ENCODE measurements at places on chromosomes 5 and 9.
A peak's percentile ranks its signal among the peaks of the same experiment; 100 is the strongest.

GRCh38 chr9:127509261-127509954, 58.1 kb downstream of the LRSAM1 start:
- no peak for DNase-seq

DNA sequence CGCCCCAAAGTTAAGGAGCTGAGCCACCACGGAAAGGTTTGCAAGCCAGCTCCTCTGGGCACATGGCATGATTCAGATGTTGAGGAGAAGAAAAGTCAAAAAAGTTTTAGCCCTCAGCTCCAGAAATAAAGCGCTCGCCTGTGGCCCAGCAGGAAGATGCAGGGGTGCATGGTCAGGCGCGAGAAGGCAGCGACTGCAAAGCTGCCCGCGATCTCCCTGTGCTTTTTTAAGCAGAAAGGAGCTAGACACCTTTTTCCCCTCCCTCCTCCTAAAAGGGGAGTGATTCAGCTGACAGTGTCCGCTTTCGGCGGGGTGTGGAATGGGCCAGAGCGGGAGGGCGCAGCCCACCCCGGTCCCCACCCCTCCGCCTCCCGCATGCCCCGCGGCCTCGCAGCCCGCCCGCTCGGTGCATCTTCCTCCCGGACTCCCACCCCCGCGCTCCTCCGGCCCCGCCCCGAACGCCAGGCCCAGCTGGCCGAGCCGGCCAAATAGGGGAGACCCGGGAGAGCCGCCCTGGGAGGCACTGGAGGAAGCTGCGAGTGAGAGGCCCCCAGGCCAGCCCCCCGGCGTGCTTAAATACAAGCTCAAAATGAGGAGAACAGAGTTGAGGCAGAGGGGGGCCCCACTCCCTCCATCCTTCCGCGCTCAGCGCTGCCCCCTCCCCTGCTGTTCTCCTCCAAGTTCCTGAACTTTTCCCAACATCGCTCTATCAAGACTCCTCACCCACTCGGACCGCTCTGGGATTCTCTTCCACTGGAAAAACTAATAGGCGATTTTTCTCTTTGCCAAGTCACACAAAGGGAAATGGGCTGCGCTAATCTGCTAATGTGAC, at the start of gene ADAMTS12:
Gene ADAMTS12, minus strand, starts transcription at position 203 of the 832 bp plus-strand sequence. Its CDS starts 134 bp downstream, at position 69.
- peak; percentile 90 for DNase-seq

DNA sequence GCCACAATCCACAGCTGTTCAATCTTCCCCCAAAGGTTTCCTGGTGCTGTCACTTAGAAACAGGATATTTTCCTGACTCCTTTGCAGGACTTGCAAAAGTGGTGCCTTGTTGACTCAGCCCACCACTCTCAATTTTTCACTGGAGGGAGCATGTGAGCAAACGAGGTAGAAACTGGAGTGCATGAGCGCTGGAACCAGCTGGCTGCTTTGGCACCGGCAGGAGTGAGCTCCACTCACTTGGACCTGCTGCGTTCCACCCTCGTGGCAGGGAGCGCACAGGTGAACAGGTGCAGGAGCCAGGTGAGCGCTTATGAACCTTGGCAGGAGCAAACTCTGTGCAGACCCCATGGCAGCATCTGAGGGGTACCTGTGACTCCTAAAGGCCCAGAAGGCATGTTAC, 364.1 kb upstream of the RORB start:
- no peak for DNase-seq

DNA sequence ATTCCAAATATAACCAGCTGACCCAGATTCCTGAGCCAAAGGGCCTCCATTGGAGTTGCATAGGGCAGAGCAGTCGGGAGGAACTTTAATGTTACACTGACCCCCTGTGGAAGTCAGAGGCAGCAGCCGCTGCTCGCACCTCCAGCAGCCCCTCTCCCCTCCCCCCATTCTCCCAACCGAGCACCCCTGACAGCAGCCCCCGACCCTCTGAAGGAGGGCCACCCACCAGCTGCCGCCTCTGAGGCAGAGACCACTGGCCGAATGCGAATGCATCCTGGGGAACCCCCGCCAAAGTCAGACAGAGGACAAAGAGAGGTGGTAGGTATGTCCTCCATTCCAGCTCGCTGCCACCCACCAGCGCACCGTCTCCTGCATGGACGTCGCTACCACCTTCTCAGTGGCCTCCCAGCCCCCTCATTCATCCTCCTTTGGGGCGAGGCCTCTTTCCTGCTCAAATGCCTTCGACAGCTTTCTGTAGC, 231.0 kb downstream of the CDK5RAP2 start:
- peak; percentile 84 for DNase-seq

DNA sequence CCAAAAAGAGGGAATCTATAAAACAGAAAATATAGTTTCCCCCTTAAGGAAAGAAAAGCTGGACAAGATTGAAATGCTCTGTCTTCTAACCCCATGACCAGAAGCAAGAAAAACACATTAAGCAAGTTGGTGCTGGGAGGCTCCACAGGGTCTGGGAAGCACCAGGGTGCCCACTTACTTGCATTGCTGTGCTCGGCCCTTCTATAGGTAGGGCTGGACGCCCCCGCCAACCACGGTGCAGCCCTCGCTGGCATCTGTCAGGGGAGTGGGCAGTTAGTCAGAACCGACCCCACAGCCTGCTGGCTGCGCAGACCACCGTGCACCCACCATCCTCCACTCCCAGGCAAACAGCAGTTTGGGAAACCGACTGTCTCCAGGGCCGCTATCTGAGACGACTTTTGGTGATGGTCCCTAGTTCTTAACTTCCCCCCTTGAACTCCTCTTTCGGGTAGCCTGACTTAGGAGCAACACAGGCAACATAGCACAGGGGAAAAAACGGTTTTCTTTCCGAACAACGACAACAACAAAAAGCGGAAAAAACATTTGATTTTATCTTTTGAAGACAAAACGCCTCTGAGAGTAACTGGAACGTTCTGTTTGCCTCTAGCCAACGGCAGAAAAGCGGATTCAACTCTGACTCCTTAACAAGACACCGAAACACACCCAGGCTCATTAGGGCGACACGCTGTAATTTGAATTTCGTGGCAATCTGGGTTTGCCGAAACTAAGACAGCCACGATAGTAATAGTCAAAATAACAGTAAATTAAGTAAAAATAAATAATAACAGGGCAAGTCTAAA, 3.9 kb downstream of the IRX2 start:
- peak; percentile 19 for DNase-seq

DNA sequence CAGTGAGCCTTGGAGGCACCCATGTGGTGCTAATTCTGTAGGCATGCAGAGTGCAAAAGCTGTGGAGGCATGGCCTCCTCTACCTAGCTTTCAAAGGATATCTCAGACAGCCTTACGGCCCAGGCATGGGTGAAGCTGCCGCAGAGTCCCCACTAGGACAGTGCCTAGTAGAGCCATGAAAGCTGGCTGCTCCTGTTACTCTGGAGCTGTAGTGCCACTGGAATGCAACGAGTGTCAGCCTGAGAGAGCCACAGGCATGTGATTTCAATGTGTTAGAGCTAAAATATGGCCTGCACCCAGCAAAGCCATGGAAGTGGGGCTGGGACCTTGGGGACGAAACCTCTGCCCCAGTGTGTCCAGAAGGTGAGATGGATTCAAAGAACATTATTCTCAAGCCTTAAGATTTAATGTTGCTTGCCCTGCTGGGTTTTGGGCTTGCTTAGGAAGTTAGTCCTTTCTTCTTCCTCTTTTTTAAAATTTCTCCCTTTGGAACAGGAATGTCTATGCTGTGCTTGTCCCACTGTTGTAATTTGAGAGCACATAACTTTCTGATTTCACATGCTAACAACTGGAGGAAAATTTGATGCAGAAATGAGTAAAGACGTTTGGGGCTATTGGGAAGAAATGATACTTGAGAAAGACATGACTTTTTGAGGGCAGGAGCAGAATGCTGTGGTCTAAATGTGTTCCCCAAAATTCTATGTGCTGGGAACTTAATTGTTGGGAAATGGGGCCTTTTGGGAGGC, 298.4 kb downstream of the PSAT1 start:
- peak; percentile 45 for DNase-seq

- no peak for DNase-seq
Observed at GRCh38 chr9:4290427-4290837, 9.4 kb downstream of the GLIS3 start.

DNA sequence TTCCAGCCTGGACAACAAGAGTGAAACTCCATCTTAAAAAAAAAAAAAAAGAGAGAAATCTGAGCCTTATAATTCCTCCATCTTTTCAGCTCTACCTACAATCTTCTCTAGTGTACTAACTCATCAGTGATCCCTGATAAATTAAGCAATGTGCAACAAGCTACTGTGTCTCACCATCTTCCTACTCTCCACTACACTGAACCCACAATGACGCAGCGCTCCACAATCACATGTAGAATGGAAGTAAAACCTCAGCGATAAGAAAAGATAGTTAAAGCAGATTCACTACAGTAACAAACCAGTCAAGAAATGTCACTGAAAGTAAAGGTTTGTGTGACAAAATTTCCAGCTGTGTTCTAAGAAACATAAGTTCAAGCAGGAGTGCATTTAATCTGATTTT, 13.5 kb downstream of the ABCA1 start:
- no peak for DNase-seq

DNA sequence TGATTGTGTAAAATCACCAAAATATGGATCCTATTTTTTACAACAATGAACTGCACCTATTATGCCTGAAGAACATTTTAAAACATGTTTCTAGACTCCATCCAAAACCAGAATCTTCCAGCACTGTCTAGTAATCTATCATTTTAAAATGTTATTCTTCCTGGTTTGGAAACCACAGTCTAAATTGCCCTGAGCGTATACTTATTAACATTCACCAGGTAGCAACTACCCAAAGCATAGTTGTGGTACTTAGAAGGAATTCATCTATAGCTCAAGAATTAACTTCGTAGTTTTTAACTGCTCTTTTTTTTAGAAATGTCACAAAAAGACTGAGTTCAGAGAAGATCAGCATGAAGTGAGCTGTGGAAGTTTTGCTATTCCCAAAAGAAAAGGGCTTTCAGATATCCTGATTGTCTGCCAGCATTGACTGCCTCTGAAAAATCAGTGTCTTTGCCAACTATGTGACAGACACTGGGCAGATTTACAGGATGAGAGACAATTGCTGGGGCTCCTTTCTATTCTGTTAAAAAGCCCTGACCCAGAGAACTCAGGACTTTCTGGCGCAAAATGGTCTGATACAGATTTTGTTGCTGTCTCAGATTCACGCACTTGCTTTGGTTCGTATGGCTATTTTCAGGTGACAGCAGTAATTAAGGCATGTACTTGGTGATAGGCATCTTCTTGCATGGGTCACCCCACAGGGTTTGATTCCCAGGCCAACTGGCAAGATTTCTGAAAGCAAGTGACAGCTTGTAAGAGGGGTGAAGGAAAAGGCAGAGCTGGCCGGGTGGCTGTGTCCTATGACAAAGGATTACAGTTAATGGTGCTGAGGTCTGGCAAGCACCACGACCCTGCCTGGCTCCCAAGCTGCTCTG, 152.5 kb upstream of the RAI14 start:
- DNase-seq = peak; percentile 22

DNA sequence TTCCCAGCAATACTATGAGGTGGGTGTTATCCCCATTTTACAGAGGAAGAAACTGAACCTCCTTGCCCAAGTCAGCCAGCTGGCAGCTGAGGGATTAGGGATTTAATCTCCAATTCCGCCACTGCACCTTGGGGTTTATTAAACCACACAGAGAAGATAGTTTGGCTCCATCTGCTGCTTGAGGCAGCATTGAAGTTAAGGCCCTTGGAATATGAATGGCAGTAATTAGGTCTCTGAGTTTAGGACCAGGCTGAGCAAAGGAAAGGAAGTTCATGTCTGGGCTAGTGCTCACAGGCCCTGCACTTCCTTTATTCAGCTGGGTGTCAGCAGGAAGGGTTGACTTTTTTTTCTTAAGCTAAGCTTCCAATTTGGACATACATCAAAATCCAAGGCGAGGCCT, 86.9 kb upstream of the GDNF start:
- DNase-seq = peak; percentile 13

- no peak for DNase-seq
Observed at GRCh38 chr5:9139344-9139743, 406.5 kb downstream of the SEMA5A start.

GRCh38 chr9:15138357-15138686, 168.7 kb downstream of the TTC39B start:
- no peak for DNase-seq

DNA sequence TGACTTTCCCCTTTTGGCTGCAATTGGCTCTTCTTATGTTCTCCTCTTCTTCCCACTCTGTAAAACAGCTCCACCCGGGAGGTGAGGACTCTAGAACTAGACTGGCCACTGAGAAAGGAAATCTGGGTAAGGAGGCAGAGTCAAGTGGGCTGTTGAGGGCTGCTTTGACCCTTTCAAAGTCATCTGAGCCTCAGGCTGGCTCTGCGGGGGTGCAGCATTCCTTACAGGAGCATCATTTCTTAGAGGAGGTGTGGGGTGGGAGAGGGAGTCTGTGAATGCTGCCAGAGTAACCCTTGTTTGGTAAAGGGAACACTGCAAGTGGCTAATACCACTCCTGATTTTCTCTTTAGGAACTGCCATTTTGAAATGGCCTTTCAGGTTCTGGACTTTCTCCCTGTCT, 377.7 kb upstream of the SMARCA2 start:
- no peak for DNase-seq

DNA sequence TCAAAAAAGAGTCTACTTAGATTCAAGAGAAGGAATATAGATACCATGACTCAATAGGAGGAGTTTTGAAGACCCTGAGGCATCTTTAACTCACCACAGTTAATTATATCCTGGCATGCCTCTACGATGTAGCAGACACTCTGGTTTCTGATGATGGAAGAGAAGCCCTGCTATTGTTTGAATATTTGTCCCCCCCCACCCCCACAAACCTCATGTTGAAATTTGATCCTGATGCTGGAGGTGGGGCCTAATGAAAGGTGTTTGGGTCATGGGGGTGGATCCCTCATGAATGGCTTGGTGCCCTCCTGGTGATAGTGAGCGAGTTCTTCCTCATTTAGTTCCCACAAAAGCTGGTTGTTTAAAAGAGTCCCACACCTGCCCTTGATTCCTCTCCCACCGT, 147.9 kb upstream of the TBCA start:
- DNase-seq = no peak

- DNase-seq = no peak
Observed at GRCh38 chr5:98767581-98767980, 5.9 kb upstream of the RGMB start.

GRCh38 chr5:60577116-60577515, 122.8 kb downstream of the DEPDC1B start:
- DNase-seq = no peak

- DNase-seq = no peak
Observed at GRCh38 chr9:116162241-116162781, 8.7 kb downstream of the PAPPA start.

- peak; percentile 19 for DNase-seq
Observed at GRCh38 chr9:96137671-96138429, 164.1 kb downstream of the HSD17B3 start.

DNA sequence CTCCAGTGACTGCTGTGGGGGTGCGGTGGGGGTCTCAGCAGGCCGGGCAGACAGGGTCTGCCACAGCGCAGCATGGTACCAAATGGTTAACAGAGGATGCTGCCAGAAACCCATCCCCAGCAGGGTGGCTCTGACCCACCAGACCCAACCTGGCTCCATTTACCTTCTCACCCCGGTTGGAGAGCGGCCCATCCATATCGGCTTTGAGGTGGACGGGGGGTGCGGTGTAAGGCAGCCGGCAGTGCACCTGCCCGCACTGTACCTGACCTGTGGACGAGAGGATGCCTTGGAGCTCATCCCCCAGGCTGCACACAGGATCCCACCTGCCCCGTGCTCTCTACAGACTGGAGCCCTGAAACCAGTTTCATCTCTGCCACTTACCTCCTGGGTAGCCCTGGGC, 19.3 kb downstream of the LHX6 start:
- DNase-seq = no peak

- DNase-seq = no peak
Observed at GRCh38 chr5:76849419-76850291, at the start of gene S100Z. Gene S100Z, plus strand, starts transcription at chr5:76850014. Its CDS starts 25,346 bp downstream, at chr5:76875360.

GRCh38 chr5:68229416-68229815, 13.9 kb downstream of the PIK3R1 start:
- no peak for DNase-seq
